ENCODE measurements at places on chromosomes 6 and 20.

DNA sequence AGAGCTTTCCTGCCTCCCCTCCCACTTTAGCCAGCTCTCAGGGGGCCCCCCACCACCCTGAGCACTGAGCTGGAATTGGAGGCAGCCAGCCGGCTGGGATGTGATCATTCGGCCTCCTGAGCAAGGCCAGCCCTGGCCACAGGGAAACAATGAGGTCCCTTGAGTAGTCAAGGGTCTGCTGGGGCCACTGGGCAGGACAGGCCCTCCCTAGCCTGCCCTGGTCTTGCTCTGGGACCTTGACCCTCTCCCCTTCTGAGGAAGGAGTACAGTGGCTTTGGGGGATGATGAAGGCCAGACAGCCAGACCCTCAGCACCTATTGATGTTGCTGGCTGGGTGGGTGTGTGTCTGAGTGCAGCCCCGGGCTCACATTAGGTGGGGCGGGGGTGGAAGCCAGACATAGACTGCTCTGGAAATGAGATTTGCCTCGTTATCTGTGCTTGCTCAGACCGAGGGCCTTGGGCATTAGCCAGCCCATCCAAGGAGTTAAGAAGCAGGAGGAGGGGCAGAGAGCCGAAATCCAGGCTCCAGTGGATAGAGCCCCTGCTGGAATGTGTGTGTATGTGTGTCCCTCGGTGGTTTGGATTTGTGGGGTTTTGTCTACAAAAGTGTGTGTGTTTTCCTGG is 21.3 kb downstream of the CD40 start:
- no peak for DNase-seq

DNA sequence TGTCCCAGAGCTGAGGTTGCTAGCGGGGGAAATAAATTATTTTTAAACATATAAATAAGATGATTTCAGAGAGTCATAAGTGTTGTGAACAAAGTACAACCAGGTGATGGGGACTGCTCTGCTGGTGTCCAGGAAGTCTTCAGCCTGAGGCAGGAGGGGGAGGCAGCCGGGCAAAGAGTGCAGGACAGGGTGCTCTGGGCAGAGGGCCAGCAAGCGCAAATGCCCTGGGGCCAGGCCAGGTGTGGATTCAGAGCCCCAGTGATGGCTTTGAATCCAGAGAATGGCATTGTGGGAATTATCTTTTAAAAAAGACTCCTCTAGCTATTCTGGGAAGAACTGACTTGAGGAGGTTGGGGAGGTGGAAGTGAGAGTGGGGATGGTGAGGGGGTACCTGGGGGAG is 1.6 kb downstream of the CLPSL1 start:
- no peak for DNase-seq

DNA sequence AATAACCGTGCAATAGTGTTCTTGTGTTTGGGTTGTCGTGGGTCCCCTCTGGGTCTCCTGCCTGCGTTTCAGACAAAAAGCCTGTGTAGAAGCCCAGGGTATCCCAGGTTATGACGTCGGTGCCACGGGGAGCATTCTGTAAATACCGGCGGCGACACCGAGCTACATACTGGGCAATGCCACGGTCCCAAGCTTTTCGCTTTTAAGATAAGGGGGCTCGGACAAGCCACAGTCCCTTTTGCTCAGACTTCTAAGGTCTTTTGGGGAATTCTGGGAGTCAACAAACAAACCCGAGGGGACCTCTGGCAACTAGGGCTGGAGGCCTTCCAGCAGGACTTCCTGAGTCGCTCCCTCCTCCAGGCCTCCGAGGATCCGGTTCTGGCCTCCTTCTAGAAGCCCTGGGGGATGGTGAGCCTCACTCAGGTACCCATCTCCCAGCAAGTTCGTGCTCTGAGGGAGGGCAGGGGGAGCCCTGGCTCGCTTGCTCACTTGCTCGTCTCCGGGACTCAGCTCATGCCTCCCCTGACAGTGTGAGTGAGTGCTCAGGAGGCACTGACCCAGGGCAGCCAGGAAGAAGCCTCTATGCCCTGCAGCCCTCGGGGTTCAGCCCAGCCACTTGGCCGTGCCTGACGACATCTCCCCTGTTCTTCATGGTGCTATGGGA is 62.4 kb upstream of the MRPS10 start:
- no peak for DNase-seq

- no peak for DNase-seq
These were observed 1.8 kb upstream of the TTLL2 start for GRCh38 chr6:167323111-167323510.

GRCh38 chr6:143135797-143136561 is 75.3 kb downstream of the AIG1 start:
- no peak for DNase-seq
